ENCODE measurements at places on chromosomes 7 and 10.

DNA sequence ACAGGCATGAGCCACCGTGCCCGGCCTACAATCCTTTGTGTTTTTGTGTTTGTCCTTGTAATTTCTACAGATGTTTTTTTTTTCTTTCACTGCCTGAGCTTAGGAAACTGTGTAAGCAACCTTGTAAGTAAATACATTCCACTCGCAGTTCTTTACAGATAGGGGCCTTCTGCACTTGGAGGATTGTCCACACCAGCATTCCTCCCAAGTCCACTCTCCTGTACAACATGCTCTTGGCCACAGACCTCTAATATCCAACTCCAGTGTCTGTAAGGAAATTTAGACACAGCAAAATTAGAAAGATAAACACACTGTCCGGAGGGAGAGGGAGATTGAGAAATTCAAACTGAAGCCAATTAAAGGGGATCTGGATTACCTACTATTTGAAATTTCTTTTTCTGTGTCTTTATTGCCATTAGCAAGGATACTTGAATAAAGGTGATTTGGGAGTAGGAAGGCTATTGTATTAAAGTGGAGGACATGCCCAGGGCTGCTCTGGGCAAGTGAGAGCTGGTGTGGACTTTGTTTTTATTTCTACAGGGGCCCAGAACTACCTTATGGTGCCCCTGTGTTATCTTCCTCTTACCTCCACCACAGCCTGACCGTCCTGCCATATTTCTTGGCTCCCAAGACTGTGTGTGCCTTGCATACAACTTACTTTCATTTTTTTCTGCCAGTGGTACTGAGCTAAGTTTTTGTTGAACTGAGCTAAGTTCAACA, 9.7 kb downstream of the MXI1 start:
- DNase-seq: no peak

DNA sequence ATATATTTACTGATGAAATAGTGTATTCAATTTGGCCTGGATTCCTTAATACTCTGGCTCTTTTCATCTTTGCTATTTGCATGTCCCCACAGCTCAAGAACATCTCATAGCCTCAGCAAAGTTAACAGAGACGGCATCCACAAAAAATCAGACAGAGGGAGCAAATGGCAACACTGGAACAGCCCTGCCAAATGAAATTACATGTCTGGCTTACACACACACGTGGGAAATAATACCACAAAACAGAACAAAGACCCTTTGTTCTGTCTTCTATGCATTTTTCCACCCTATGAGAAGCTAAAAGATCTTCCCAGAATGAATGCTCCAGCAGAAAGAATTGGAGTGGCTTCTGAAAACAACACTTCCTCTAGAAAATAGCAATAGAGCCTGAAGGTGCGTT, 139.5 kb downstream of the ALOX5 start:
- no peak for DNase-seq

- no peak for DNase-seq
Measured at GRCh38 chr7:2647594-2648172, 15.9 kb downstream of the TTYH3 start.

DNA sequence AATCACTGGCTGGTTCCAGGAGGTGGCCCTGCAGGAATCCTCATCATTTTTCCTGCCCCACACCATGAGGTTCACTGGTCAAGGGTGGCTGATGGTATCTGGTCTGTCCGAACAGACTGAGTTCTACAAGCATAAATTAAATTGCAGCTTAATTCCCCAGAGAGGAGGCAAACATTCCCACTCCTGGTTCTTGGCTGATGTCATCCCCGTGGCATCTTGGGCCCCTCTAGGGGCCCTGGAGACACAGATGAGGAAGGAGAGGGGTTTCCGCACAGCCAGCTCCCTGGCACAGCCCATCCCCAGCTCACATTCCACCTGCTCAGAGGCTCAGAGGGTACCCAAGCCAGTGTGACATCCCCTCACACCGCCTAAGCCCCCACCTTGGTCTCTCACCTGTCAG, 5.3 kb upstream of the KLRG2 start:
- no peak for DNase-seq

GRCh38 chr7:12596225-12596790, 25.8 kb downstream of the SCIN start:
- DNase-seq: no peak

GRCh38 chr10:86110156-86110786, 256.3 kb downstream of the GRID1 start:
- DNase-seq: no peak

DNA sequence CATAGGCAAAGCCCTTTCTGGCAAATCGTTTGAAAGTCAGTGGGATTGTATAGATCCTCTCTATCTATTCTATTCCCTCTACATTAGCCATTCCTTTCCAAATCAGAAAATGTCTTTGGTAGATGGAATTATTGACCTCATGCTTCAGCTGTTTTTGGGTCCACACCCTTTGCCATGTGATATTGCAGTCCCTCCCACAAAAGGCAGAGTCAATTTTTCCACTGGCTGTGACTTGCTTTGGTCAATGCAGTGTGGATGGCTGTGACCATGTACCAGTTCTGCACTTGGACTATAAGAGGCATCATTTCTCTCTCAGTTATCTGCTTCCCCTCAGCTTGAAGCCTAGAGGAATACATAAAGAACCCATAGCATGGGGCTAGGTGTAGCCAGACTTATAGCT, 332.9 kb downstream of the PTEN start:
- no peak for DNase-seq

GRCh38 chr7:143002898-143003297, 24.0 kb downstream of the OR9A2 start:
- DNase-seq: no peak

DNA sequence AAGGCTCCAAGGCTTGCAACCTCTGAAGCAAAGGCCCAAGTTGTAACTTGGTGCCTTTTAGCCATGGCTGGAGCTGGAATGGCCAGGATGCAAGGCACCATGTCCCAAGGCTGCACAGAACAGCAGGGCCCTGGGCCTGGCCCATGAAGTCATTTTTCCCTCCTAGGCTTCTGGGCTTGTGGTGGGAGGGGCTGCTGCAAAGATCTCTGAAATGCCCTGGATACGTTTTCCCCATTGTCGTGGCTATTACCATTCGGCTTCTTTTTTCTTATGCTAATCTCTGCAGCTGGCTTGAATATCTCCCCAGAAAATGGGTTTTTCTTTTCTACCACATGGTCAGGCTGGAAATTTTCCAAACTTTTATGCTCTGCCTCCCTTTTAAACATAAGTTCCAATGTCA, 234.2 kb downstream of the CDK14 start:
- no peak for DNase-seq

- no peak for DNase-seq
Measured at GRCh38 chr7:71990138-71990462, 422.0 kb downstream of the CALN1 start.

Data from NCI-H187 treated with DMSO at 0.1 percent for 48 hours (cell line).